ENCODE measurements at places on chromosomes 7 and 10.
A peak's percentile ranks its signal among the peaks of the same experiment; 100 is the strongest.

GRCh38 chr10:128739930-128740329, 613.7 kb upstream of the MKI67 start:
- no peak for DNase-seq

GRCh38 chr7:45718464-45719330, 144.5 kb downstream of the ADCY1 start:
- DNase-seq, result no peak

- peak; percentile 40 for DNase-seq
These were observed 75.1 kb downstream of the DNAH11 start for GRCh38 chr7:21617916-21618390.

GRCh38 chr7:3780525-3780924, 479.5 kb downstream of the SDK1 start:
- DNase-seq, result no peak

GRCh38 chr10:124590216-124591122, 128.8 kb downstream of the LHPP start:
- DNase-seq, result no peak

DNA sequence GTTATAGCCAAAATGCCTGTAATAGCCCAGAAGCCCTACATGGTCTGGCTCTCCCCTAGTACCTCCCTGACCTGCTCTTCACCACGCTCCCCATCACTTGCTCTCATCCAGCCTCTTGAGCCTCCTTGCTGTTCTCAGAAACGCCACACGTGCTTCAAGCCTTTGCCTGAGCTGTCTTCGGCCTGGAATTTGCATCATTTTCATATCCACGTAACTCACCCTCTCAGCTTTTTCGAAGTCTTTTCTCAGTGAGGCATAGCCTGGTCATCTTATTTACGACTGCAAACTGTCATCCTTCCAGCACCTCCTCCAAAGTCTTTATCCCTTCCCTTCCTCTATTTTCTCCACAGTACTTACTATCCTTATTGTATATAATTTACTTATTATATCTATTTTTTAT, 151.0 kb upstream of the AHR start:
- DNase-seq, result peak; percentile 43

DNA sequence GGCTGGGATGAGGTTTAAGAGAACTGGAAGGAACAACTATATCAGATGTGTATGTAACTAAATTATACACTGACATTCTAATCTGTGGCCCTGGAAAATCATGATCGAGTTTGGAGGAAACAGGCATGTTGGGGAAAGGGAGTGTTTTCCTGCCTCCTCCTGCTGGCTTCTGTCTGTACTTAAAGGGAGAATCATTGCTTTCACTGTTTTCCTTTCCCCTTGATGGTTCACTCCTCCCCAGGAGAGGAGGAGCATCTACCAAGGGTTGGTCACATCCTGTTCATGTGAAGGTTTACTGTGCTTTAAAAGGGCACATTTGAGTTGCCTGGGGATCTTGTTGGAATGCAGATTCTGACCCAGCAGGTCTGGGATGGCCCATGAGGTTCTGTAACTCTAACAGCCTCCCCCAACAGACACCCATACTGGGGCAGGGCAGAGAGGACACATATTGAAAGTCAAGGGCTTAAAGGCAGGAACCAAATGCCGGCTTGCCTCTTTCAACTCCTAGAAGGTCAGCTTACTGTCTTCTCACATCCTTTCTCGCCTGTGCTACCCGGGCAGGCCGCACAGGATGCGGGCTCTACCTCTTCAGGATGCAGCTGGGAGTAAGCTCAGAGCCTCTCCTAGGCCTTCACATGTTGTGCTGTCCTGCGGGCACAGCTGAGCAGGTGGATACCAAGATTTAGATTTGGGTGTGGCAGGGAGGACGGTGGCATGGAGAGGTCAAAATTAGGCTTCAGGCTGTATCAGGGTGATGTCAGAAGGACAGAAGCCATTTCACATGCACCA, 694.8 kb downstream of the KCNMA1 start:
- DNase-seq, result no peak

- no peak for DNase-seq
These were observed 277.0 kb downstream of the EXOC4 start for GRCh38 chr7:133529861-133530260.

GRCh38 chr7:37118004-37118403, 330.7 kb downstream of the ELMO1 start:
- no peak for DNase-seq

DNA sequence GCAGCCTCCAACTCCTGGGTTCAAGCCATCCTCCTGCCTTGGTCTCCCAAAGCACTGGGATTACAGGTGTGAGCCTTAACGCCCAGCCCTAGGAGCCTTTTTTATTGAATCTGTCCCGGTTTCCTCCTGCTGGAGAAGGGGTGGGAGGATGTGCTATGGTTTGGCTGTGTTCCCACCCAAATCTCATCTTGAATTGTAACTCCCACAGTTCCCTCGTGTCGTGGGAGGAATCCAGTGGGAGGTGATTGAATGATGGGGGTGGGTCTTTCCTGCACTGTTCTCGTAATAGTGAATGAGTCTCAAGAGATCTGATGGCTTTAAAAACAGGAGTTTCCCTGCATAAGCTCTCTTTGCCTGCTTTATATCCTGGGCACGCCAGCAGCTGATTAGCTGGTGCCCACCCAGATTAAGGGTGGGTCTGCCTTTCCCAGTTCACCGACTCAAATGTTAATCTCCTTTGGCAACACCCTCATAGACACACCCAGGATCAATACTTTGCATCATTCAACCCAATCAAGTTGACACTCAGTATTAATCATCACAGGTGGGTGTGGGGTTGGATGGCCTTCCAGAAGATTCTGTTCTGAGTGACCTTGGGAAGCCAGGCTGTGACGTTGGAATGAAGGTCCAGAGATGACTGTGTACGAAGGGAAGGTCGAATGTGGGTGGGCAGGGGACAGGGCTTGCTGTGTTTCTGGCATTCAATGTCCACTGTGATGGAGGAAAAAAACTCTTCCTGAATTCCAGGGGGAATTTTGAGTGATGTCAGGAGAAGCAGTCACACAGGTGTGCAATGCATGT, 33.8 kb upstream of the CUX1 start:
- DNase-seq, result no peak

DNA sequence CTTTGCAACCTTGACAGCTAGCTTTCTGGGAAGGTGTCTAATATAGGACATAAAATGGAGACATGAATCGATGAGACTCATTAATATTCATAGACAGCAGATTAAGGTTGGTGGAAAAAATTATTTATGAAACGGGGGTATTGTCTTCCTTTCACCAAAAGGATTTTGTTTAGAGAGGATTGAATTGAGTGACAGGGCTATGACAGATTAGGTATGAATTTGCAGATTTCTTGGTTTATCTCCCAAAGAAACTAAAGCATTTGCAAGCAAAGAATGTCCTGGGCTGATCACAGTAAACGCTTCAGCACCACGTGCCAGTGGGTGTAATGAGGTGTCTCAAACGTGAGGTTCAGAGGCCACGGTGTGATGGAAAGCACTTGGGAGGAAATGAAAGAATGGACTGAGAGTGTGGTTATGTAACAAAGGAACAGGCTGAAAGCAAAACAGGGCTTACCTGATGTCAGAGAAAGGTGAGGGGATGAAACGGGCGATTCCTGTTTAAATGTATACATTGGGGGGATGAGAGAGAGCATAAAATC, 329.2 kb upstream of the NPVF start:
- DNase-seq, result peak; percentile 72

GRCh38 chr7:154553711-154554265, 449.1 kb downstream of the PAXIP1 start:
- DNase-seq, result no peak

DNA sequence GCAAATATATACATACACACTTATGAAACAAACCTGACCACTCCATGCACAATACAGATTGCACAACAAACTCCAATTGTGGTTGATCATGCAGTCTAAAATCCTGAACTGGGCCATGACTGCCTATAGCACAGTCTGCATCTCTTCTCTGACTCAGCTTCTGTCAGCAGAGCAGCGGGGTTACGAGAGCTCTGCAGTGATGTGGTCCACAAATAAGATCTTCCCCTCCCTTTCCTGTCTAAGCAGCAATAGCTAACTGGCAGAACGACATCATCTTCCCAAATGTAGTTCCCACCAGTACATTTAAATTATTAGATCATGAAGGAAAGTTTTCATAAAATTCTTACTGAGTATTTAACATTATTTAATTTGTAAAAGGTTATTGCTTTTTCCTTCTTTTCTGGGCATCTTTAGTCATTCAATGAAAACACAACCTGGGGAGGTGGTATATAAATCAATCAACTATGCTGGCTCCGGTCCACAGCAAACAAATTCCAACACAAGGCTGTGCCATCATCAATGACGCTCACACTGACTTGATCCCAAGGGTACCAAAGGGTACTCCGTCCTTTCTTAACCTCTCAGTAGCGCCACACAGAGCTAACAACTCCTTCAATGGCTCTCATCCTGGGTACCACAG, 17.1 kb downstream of the ARHGAP21 start:
- DNase-seq, result no peak

DNA sequence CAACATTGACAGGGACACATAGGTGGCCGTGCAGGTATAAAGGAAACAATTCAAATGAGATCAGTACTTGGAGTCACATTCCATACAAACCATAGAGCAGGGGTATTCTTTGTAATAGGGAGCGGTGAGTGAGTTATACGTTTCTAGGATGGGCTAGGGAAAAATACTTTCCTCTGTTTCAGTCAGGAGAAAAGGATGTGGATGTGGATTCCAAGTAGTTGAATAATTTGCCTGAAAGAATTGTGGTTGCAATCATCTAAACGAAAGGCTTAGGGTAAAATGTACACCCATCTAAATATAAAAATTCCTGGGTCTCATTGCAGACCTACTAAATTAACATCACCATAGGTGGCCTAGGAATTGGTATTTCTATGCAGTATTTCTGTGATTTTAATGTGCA, 270.7 kb upstream of the IGFBP3 start:
- DNase-seq, result no peak

DNA sequence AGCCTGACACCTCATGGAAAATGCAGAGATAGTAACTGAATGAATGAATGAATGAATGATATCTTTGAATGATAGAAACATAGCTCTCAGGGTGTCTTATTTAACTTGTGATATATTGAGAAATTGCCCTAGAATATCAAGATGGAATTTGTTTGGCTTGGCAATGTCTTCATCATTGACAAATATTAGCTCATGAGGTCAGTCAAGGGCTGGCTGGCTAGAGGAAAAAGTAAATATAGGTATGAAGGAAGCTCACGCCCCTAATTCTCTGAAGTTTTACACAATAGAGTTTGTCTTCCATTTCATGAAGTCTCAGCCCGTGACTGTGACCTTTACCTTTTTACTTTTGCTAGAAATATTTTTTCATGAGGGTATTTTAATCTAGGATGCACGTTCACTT, 305.2 kb downstream of the ADARB2 start:
- no peak for DNase-seq

- no peak for DNase-seq
These were observed 993.1 kb downstream of the KCNMA1 start for GRCh38 chr10:76644476-76644875.

DNA sequence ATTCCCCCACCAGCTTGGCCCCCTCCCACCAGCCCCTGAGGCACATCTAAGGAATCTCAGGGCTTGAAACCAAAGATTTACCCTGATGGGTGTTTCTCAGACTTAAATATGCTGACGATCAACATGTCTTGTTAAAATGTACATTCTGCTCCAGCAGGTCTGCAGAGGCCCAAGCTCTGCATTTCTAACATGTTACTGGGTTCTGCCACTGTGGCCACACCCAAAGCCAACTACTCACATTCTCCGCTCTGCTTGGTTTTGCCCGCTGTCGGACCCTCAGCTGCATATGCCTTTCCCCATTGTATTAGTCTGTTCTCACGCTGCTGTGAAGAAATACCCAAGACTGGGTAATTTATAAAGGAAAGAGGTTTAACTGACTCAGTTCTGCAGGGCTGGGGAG, 8.9 kb downstream of the PIP4K2A start:
- DNase-seq, result no peak

DNA sequence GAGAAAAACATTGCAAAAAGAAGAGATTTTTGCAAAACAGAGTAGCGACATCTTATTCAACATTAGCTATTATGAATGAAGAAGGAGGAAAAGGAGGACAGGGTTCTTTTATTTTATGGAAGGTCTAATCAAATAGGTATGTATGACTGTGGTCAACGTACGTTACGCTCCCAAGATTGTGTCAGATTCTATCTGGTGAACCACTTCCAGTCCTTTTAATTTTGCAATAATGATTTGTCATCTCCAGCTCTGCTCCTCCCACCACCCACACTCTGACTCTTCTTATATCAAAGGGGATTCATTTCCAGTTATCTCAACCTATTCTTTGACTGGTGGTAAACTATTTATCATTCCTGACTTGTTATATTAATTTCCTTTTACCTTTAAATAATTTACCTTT, 259.9 kb downstream of the CACNA2D1 start:
- DNase-seq, result no peak

- DNase-seq, result no peak
These were observed 2.5 kb downstream of the NUDT5 start for GRCh38 chr10:12193193-12193592.

DNA sequence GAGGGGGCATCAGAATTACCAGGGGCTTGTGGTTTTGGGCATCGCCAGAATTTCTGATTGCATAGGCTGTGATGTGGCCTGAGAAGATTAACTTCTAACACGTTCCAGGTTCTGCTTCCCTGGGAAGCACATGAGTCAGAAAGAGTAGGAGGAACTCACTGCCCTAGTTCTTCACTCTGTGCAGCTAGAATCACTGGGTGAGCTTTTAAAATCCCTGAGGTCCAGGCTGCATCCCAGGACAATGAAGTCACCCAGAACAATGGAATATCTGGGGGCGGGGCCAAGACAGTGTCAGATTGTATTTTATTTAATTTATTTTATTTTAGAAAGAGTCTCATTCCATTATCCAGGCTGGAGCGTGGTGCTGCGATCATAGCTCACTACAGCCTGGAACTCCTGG, 636.5 kb downstream of the CALN1 start:
- DNase-seq, result no peak

GRCh38 chr7:87427288-87427687, 48.2 kb downstream of the ABCB4 start:
- DNase-seq, result no peak

DNA sequence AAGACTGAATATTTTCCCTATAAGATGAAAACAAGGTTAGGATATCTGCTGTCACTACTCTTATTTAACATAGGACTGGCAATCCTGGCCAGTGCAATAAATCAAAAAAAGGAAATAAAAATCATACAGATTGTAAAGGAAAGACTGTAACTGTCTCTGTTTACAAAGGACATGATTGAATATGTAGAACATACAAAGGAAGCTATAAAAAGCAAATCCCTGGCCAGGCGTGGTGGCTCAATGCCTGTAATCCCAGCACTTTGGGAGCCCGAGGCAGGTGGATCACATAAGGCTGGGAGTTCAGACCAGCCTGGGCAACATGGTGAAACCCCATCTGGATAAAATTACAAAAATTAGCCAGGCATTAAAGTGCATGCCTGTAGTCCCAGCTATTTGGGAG, 15.8 kb downstream of the ZNF485 start:
- DNase-seq, result no peak

All from thyroid gland (tissue), 4 donors.